ENCODE measurements at places on chromosomes 4 and X.
A peak's percentile ranks its signal among the peaks of the same experiment; 100 is the strongest.

GRCh38 chr4:35247047-35247446 is 997.3 kb downstream of the ARAP2 start:
- DNase-seq = no peak

DNA sequence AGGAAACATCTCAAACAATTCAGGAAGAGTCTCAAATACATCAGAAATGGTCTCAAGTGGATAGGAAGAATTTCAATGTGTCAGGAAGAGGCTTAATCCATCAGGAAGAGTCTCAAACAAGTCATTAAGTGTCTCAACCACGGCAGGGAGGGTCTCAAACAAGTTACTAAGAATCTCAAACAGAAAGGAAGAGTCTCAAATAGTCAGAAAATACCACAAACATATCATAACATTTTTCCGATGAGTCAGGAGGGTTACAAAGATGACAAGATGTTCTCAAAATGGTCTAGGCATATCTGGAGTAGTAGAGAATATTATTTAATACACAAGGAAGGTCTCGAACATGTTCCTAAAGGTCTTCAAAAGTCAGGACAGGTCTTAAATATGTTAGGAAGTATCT is 109.3 kb upstream of the USP9X start:
- DNase-seq = no peak

DNA sequence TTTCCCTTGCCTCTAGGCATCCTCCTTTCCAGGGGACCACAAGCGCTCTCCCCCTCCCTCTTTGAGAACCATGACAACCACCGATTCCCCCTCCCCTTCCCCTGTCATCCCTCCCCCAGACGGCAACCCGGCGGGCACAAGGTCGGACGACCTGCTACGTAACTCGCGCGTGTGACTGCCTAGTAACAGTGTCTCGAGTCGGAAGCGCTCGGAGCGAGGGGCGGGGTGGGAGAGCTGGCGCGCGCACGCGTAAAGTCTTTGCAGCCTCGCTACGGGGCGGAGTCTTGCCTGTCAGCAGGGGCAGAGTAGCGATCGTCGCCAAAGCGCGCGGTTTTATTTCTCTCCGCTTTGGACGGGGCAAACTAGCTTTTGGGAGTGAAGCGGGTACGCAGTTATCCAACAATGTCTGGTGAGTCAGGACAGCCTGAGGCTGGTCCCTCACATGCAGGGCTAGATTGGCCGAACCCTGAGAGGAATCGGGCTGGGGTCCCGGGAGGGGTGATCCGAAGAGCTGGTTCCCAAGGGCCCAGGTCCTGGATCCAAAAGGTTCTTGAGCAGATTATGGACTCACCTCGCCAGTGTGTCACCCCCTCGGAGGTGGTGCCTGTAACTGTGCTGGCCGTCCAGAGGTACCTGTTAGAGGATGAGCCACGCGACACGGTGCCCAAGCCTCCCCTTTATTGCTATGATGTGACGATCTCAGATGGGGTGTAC is at the start of gene RADX:
Gene RADX (plus strand): TSS at position 300 of the 714 bp plus-strand sequence. CDS start 103 bp downstream, at position 403.
- peak; percentile 77 for DNase-seq

DNA sequence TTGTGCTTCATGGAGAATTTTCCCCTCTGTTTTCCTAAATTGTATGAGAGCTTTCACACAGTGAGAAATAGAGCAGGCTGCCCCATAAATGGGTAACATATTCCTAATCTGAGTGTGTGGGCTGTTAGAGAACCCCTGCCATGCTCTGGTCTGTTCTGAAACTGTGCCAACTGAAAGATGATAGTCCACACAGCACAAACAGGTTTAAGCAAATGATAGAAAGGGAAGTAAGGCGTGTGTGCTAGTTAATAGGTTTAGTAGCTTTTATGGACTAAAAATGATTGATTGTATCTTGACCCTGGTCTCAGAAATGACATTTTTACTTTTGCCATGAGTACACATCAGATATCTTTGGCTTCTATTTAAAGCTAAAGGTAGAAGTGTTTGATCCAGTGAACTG is 106.2 kb downstream of the PRRG1 start:
- no peak for DNase-seq

DNA sequence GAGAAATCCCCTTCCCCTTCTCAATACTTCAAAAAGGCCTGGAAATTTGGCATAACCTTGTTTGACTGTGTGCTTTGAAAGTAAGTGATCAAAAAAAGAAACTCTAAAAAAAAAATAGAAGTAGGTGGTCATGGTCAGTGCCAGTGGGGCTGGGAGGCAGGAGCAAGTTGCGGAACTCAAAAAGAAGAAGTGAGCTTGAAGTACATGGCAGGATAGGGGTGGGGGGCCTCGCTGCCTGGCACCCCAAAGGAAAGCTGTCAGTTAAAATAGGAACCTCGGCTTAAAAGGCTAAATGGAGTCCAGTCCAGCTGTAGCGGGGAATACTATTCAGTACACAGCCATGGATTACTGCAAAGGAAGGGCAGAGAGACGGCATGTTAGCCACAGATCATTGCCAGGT is 12.2 kb upstream of the NKRF start:
- DNase-seq = no peak

DNA sequence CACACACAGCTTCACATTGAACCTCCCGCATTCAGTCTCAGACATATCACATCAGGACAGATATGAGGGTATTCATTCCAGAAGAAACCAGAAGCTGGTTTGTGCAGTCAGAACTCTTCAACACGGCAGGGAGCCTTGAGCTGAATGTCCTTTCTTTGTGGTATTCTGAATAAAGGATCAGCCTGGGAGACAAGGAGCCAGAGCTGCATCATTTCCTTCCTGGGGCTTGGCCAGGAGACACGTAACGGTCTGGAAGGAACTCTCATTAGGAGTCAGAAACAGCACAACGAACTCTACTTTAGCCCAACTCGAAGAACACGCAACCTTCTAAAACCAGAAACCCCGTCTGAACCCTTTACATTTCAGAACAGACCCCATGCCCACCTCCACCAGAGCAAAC is 46.4 kb downstream of the KDR start:
- DNase-seq = peak; percentile 5

DNA sequence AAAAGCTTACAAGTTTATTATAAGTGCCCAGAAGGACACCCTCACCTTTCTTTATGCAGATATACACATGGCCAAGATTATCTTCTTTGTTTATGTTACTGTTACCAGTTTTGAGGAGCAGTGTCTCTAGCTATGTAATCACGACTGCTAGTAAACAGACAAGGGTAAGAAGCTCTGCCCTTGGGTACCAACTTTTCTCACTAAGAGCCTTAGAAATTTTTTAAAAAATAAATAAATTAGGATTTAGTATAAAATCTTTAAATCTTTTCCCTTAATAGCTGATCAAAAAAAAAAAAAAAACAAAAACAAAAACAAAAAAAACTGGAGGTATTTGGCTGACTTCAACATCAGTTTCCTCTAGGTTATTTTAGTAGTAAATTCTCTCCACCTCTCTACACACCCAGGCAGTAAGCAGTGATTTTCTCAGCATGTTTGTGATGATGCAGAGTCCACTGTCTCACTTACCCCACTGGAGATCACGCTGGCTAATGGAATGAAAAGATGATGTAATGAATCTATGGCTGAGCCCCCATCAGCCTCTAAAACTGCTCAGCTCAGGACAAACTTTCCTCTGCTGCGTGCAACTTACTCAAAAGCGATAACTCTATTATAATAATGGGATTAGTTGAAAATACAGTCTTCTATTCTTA is 125.9 kb downstream of the FRYL start:
- DNase-seq = no peak

- DNase-seq = no peak
Observed at GRCh38 chrX:101619364-101619763, 1.6 kb upstream of the ARMCX6 start.

GRCh38 chr4:18020145-18020670 is 1.3 kb downstream of the LCORL start:
- DNase-seq = peak; percentile 14

- no peak for DNase-seq
Observed at GRCh38 chrX:112643721-112644120, 36.0 kb downstream of the LHFPL1 start.

GRCh38 chr4:37483610-37484009 is 202.6 kb downstream of the RELL1 start:
- no peak for DNase-seq

DNA sequence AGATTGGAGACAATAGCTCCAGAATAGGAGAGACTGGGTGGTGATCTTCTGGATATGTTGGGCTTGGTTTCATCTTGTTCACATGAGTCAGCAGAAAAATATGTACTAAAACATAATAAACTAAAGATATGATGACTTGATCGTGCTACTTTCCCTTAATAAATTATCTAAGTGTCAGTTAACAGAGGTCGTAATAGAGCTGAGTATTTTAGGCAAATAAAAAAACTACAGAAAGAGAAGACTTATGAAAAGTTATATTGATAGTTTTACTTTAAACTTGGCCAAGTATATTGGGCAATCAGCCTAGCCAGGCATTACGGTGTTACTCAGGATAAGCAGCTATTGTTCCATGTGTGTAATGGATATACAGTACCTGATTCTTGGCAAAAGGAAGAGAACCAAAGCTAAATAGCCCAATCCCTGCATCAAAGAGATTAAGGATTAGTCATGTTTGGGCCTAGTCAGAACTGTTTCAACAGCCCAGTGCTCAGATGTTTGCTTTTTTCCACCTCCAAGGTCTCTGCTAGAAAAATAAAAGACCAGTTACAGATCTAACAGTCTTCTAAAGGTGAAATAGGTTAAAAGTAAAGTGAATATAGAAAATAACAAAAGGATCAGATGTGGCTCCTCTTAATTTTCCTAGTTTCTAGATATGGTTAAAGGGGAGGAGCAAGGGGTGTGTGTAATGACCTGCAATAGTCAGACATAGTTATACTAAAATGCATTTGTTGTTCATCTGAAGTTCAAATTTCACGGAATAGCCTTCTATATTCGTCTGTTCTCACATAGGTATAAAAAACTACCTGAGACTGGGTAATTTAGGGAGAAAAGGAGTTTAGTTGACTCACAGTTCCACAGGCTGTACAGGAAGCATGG is 262.6 kb downstream of the ADGRL3 start:
- no peak for DNase-seq

DNA sequence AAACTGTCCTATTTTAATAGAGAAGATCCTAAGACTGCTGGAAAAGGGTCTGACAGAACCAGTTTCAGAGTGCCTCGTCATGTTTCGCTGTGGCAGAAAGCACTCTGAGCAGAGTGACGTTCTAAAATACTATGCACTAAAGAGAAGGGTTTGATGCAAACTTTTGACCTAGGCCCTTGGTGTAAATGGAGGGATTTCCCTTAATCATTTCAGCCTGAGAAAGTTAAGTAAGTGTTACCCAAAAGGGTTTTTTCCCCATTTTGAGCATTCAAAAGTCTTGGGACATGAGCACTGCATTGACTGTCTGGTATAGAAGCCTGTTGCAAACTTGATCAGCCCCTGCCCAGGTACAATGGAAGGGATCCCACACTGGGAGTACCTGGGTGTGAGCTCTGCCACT is 157.5 kb upstream of the ATOH1 start:
- DNase-seq = no peak

DNA sequence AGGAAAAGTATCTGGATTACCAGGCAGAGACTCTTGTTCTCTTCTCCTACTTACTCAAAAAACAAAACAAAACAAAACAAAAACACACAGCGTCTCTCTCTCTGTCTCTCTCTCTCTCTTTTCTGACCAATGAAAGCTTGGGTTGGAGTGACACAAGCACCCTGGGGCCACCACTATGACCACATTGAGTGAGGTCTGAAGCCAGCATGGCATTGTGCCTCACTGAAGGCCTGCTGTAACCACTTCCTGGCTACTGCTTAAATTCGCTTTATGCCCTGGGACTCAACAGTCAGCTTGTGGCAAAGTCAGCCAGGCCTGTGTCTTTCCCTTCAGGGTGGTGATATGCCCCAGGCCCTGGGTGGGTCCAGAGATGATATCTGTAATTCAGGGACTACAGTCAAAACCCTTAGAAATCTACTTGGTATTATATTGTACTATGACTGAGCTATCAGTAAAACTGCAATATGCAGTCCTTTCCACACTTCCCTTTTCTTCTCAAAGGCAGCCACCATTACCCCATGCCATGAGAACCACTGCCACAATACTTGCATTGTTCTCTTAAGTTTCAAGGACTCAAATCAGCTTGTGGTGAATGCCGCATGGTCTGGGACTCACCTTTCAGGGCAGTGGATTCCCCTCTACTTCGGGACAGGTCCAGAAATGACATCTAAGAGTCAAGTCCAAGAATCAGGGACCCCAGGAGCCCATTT is 606.8 kb upstream of the KLHL4 start:
- DNase-seq = no peak

- DNase-seq = no peak
Observed at GRCh38 chr4:119810001-119810400, 181.4 kb upstream of the PDE5A start.

DNA sequence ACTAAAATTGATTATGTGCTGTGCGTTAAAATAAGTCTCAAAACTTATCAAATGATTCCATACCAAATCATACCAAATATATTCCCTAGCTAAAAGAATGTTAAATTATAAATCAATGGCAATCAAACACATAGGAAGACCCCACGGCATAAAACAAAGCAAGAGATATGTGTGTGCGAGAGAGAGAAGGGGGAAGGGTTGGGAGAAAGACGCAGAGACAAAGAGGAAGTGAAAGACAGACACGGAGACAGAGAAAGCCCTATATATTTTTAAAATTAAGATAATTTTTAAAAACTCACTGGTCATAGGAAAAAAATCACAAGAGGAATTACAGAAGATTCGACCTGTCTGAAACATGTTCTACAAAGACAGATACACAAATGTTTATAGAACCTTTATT is 371.4 kb downstream of the NLGN4X start:
- no peak for DNase-seq

DNA sequence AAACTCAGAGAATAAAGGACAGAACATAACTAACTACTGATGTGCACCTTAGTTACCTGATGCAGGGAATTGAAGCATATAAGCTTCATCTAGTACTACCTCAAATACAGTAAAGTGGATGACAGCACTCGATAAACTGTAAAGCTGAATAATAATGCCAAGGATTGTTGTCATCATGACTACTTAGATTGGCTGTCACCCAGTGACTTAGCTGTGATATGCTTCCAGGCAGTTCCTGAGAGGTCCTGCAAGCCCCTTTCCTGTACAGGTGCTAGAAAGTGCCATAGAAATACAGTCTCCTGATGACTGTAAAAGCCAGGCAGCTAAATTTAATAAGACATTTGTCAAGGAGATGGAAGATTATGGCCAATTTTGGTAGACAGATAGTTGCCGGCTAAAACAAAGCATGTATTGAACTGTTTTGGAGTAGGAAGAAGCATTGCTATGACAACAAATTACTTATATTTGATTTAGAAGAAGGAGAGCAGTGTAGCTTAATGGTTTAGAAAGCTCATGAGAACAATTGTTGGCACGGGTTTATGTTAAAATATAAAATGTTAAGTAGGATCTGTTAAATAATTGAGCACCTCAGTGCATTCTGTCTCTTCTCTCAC is 29.7 kb downstream of the TMEM164 start:
- no peak for DNase-seq

DNA sequence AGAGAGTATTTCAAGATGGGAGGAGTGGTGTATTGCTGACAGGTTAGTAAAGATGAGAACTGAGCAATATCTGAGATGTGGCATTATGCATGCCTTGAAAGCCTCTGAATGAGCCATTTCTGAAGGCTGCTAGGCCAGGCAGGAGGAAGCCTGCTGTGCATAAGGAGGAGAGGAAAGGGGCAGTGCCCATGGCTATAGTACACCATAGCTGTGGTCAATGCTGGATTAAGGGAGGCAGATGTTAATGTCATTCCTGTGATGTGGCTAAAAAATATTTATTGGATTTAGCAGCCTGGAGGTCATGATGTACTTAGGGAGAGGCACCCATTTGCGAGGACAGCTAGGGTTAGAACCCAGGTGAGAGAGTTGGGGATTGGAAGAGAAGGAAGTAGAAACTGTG is 130.0 kb upstream of the LNX1 start:
- no peak for DNase-seq
